ENCODE measurements at places on chromosomes 5 and 9.

- DNase-seq = no peak
Measured at GRCh38 chr9:130731355-130731754, 37.8 kb downstream of the EXOSC2 start.

- DNase-seq = no peak
Measured at GRCh38 chr5:9898319-9898718, 268.2 kb upstream of the TAS2R1 start.

GRCh38 chr9:86337469-86338108 lies 16.6 kb downstream of the TUT7 start:
- no peak for DNase-seq

DNA sequence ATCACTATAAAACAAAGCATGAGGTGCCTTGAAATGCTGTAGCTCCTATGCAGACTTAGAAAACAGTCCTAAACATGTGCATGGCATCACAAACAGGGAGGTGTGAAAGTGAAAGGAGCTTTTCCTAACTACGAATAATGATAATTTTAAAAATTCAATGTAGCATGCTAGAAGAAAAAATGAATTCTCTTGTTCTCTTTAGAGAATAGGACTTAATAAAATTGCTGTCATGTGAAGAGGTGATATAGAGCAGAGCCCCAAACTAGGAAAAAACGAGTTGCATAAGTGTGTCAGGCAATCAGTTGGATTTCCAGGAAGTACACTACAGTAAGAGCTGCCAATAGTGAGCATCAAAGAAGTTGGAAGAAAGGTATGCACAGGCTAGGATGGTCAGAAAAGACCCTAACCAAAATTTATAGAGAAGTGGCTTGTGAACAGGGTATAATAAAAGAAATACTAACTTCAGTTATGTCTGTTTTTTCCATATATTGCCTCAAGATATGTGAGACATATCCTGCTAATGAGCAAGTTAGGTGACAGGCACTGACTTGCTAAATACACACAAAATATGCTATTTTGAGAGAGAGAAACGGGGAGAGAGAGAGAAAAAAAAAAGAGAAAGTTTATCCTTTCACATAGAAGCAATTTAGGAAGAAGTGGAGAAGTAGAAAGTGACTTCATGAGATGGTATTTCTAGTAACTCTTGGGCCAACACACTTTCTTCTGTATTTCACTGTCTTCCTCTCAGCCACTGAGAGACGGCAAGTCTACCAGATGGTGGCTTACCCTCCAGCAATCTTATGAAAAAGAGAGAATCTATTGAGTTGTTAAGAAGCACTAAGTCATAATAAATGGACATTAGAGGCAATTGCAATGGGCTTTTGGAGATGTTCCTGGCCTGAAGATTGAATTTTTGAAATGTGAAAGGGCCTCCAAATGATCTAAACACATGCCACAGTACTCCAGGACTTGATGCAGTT lies 18.0 kb downstream of the ITGA2 start:
- DNase-seq = no peak

DNA sequence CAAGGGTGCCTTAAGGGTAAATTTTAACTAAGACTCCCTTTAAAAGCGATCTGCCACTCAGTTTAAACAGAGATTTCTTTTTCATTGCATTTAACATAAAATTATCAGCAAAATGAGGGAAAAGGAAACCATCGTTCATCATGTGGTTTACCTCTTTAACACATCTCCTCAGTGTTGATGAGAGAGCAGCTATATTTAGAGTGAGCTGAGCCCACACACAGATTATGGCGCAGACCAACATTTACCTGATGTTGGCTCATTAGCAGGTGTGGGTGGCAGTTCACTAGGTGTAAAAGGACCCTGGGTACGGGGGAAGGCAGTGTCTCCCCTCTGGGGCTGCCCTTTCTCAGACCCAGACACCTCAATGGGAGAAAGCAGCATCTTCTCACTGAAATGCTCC lies 149.8 kb downstream of the ENTREP1 start:
- DNase-seq = no peak

DNA sequence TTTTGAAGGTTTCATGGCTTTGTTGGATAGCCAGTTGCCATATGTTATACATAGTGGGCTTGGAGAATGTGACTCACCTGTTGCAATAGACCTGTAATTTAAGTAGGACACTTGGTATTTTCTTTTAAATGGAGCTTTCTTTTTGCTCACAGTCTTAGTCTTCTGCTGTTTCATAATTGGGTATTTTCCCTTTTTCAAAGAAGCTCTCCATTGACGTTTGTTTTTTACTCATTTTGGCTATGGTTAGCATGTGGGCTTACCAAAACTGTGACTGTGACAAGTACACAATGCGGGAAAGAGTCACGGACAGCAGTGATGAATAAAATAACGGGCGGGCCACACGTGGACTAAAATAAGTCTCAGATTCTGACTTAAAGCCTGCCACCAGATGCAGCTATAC lies 23.2 kb upstream of the RNF20 start:
- DNase-seq = no peak

- no peak for DNase-seq
Measured at GRCh38 chr9:20570756-20571155, 51.5 kb downstream of the MLLT3 start.

GRCh38 chr5:56523790-56524575 lies 290.9 kb upstream of the ANKRD55 start:
- DNase-seq = no peak

- no peak for DNase-seq
Measured at GRCh38 chr9:91113016-91113415, 248.7 kb downstream of the AUH start.

DNA sequence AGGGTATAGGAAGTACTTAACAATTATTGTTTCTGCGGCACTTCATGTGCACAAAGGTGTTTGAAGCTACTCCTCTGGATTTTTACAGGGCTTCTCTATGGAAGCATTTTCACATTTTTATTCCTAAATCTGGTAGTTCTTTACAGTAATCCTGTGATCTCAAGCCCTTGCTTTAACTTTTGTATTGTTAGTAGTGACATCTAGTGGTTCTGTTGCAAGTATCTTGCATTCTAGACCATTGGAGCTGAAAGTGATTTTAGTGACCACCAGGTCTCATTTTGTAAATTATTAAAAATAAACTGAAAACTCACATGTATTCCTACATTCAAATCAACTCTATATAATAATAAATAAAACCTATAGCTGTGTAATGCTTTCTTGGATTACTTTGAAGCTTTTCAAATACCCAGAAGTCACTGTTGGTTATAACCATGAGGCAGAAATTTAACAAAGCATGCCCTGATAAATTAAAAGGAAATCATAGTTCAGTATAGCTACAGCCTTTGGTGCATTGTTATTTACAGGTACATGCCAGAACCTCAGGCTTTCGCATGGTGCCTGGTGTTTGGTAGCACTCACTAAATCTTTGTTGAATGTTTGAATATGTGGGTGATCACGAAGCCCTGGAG lies 18.9 kb downstream of the RPS23 start:
- no peak for DNase-seq

DNA sequence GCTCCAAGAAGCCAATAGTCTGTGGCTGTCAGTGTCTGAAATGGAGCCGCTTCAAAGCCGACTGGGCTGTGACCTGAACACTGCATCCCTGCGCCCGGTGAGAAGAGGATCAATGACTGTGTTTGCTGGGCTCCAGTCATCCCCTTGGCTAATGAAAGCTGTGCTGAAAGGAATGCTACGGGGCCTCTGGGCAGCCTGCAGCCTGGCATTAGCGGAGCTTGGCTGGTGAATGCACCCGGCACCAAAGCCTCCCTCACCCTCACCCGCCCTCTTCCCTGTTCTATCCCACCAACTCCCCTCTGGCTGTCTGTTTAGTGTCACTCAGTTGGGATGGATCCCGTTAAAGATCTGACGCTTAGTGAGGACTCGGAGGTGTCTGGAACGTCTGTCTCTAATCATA lies 355.3 kb downstream of the BNC2 start:
- DNase-seq = no peak

GRCh38 chr5:78640662-78641474 lies 7.7 kb downstream of the LHFPL2 start:
- DNase-seq = no peak

- DNase-seq = peak; percentile 40
Measured at GRCh38 chr9:130285271-130285670, 19.7 kb downstream of the HMCN2 start.

- no peak for DNase-seq
Measured at GRCh38 chr9:132366481-132366880, 11.7 kb upstream of the SETX start.

- DNase-seq = peak; percentile 37
Measured at GRCh38 chr9:93288891-93289883, 105.2 kb downstream of the WNK2 start.

Data from activated naive CD4-positive, alpha-beta T cell treated with anti-CD3 and anti-CD28 coated beads, Interleukin-2, amount 50 U/mL, for 72 hours (primary cell).